CD4-positive, alpha-beta T cell treated with Interleukin-6 for 4 hours (primary cell): ENCODE measurements at places on chromosomes 3 and 15.

DNA sequence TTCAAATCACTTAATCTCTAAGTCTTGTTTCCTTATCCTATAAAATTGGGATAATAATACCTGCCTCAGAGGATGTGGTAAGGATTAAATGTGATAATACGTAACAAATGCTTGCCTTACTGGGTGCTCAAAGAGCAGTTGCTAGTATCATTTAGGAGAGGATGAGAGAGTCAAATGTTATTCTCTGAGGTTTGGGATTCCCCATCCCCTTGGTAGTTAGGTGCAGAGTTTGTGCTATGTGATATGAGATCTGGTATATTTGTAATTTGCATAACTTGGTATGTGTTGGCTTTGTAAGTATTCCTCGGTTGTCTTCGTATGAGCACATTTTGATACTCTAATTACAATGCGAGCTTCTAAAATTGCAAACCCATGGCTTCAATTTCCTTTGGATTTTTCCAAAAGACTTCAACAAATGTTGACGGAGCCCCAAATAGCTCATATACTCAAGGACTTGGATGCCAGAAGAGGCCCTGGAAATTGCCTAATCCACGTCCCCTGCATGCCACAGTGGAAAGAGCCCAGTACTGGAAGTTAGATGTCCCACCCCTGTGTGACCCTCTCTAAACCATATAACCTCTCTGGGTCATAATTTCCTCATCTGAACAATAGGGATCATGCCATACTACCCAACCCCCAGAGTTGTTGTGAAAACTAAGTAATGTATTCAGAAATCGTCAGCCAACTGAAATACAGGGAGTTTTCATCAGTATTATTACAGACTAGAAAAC lies 85.0 kb downstream of the FBN1 start:
- no peak for DNase-seq

- DNase-seq = no peak
Observed at GRCh38 chr3:135834465-135834864, 131.1 kb upstream of the PPP2R3A start.

DNA sequence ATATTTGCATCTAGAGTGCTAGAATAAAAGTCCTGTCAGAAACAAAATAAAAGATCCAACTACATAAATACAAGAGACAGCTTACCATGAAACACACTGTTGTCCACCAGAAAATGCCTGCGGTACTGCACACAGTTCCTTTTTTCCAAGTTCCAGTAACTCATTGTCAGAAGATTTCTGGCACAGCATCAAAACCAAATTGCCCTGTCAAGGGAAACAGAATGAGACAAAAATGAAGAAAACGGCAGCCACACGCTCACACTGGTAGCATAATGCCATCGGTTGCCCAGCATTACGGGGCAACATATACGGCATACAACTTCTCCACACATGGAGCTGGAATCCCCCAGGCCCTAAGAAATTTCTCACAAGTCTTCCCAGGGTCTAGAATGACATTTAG lies 40.8 kb downstream of the PLCH1 start:
- no peak for DNase-seq

DNA sequence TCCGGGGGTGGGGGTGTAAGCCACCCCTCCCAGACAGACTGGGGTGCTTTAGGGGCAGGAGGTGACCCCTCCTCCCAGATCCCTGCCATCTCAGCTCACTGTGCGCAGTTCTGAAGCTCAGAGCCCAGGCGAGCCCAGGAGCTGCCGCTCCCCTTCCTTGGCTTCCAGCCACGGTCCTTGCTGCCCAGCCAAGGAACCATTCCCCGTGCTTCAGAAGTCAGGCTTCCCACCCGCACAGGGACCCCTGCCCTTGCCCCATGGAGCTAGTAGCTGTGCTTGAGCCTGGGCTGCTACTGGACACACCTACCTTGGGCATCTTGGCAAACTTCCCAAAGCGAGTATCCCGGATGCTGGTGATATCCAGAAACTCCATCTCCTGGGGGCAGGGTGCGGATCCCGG lies 4.8 kb downstream of the PLCB2 start:
- no peak for DNase-seq

DNA sequence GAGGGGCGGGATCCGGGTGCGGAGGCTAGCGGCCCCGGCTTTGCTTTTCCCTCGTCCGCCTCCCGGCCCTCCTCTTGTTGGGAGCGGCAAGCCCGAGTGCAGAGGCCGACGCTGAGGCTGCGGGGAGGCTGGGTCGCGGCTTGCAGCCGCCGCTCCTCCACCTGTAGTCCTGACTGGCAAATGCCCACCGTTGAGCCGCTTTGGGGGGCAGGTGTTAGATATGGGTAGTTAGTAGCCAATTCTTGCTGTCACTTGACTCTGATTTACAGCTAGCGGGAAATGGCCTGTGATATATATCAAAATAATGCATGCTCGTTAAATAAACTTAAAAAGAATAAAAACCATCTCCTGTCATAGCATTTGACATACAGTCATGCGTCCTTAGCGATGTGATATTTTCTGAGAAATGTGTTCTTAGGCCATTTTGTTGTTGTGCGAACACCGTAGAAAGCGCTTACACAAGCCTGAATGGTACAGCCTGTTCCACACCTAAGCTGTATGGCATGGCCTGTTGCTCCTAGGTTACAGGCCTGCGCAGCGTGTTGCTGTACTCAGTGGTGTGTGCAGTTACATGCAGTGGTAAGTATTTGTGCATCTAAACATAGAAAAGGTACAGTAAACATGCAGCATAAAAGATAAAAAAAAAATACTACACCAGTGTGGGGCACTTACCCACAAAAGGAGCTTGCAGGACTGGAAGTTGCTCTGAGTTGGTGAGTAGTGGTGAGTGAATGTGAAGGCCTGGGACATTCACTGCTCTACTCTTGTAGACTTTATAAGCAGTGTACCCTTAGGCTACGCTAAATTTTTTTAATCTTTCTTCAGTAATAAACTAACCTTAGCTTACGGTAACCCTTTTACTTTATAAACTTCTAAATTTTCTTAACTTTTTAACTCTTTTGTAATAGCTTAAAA lies 873 bp downstream of the CAPN7 start:
- peak; percentile 20 for DNase-seq
